ENCODE measurements at places on chromosomes 2 and 18. TPM values are rescaled to one million over a fixed set of nuclear protein-coding genes. Genes with fewer than 3 reads are reported as not detected.

Gene PNO1
- total RNA-seq = 13.5 TPM

Gene GAD1
- total RNA-seq = 1.4 TPM

Gene TSHZ1
- 18.0 TPM for total RNA-seq

Gene CREB1
- total RNA-seq = 70.2 TPM

Gene DUSP19
- total RNA-seq = 5.0 TPM

Gene ERFE
- 2.4 TPM for total RNA-seq

Gene CRYBA2
- not detected for total RNA-seq

Gene CDH19
- total RNA-seq = 5.6 TPM

Gene GCG
- not detected for total RNA-seq

Gene SERPINB13
- not detected for total RNA-seq

Gene SERPINB3
- total RNA-seq = not detected

Gene BBS5
- 4.3 TPM for total RNA-seq

Gene XPO1
- 98.2 TPM for total RNA-seq

Gene ABCG5
- total RNA-seq = not detected

Gene ZNF514
- 23.1 TPM for total RNA-seq

Measured in spleen (tissue), 13 donors.